ENCODE measurements at places on chromosomes 2 and 18. TPM values are rescaled to one million over a fixed set of nuclear protein-coding genes. Genes with fewer than 3 reads are reported as not detected.

DNA sequence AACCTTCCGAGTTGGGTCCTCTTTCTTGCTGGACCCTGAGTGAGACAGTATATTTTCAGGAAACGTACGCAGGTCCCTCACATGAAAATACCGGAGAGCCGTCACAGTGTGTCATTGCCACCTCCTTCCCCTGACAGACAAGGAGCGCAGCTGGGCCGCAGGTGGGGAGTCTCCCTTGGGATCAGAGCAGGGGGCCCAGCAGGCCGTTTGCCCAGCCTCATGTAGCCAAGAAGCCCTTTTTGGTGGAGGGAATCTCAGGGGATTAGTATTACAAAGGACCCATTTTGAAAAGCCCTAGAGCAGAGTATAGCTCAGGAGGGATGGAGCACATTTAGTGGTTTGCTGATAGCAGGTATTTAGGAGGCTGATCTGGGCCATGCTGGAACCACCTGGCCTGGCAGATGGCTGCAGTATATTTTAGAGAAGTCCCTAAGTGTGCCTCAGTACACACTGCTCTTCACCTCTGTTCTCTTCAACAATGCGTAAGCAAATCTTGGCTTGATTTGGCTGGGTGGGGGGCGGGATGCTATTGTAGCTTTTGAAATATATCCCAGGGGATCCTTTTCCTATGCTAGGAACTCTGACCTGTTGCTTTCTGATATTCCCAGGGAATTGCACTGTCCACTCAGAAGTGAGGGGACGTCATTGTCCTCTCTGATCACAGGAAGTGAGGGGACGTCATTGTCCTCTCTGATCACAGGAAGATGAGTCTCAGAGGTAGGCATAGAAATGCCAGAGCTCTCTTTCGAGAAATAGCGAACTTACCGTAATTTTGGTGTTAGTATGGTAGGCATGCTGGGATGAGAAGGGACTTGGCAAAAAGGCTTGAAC lies 171.9 kb downstream of the HRH4 start:
- no peak for DNase-seq

DNA sequence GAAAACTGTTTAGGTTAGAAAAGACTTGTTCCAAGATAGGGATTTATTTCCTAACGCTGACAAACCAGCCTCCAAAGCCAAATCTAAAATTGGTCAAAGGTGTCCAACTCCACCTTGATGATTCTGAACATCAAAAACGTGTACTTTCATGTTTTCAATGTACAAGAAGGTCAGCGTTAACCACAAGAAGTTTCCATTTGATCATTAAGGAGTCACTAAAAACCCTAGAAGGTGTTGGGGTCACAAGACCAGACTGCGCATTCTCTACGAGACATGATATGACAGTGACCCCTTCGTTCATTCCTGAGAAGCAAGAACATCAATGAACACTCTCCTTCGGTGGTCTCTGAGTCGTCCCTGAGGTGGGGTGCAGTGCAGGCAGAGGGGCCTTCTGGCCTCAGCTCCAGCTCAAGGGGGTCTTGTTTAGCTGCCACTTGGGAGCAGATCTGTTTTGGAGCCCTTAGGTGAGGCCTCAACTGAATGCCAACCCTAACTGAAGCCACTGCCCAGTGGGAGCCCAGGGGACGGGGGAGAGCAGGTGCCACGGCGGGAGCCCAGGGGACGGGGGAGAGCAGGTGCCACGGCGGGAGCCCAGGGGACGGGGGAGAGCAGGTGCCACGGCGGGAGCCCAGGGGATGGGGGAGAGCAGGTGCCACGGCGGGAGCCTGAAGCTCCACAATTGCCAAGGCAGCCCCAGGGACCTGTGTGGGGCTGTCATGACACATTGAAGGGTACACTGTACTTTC lies 55.2 kb downstream of the PARD6G start:
- DNase-seq = no peak

GRCh38 chr2:122652670-122653069 lies 897.2 kb downstream of the TSN start:
- DNase-seq = no peak

DNA sequence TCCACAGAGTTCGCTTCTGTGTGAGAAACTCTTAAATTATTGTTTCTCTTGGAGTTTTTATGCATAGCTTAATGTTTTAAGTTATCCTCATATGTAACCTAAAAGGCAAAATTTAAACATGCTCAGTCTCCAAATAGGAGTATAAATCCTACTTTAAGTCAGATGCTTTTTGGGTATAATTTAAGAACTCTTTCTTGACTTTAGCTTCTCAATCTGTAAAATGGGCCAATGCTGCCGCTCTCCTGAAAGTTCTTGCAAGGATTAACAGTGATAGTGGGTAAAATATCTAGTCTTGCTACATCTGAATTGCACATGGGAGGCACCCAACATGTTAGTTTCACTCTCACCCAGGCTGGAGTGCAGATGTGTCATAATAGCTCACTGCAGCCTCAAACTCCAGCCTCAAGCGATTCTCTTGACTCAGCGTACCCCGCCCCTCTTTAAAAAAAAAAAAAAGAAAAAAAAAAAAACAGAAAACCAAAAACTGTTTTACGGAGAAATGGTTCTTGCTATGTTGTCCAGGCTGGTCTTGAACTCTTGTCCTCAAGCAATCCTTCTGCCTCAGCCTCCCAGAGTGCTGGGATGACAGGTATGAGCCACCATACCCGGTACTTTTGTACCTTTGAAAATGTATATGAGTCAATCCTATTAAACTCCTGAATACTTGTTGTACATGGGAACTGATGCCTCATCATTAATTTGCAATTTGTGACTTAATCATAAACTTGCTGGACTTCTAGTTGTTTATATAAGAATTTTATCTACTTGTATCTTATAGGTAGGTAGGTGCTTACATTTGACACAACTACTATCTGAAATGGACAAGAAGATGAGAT lies 1.8 kb downstream of the FBXO48 start:
- DNase-seq = no peak

DNA sequence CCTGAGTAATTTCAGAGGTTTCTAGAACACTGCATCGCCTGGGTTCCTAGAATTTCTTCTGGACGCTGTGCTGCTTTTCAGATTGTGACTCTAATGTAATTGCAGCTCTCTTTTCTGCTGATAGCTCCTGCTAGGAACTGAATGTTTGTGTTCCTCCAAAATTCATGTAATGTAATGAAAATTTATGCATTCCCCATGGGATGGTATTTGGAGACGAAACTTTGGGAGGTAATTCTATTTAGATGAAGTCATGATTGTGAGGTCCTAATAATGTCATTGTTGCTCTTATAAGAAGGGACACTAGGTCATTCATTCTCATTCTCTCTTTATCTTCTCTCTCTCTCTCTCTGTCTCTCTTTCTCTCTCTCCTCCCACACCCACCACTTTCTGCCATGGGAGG lies 223.9 kb upstream of the DOK6 start:
- DNase-seq = no peak

- no peak for DNase-seq
Observed at GRCh38 chr18:48673853-48674721, 135.3 kb downstream of the CTIF start.

DNA sequence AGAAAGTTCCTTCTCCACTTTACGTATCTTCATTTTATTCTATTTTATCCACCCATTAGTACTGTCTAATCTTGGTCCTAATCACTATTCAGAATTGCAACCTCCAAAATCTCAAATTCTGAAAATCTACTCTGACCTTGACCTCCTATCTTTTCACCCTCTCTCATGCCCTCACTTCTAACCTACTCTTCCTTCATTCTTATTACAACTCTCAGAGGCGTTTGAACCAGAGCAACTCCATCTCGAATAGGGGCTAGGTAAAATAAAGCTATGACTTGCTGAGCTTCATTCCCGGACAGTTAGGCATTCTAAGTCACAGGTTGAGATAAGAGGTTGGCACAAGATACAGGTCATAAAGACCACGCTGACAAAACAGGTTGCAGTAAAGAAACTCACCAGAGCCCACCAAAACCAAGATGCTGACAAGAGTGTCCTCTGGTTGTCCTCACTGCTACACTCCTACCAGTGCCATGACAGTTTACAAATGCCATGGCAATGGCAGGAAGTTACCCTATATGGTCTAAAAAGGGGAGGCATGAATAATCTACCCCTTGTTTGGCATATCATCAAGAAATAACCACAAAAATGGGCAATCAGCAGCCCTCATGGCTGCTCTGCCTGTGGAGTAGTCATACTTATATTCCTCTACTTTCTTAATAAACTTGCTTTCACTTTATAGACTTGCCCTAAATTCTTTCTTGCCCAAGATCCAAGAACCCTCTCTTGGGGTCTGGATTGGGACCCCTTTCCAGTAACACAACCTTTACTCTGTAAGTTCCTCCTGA lies 11.4 kb downstream of the CCDC88A start:
- no peak for DNase-seq

DNA sequence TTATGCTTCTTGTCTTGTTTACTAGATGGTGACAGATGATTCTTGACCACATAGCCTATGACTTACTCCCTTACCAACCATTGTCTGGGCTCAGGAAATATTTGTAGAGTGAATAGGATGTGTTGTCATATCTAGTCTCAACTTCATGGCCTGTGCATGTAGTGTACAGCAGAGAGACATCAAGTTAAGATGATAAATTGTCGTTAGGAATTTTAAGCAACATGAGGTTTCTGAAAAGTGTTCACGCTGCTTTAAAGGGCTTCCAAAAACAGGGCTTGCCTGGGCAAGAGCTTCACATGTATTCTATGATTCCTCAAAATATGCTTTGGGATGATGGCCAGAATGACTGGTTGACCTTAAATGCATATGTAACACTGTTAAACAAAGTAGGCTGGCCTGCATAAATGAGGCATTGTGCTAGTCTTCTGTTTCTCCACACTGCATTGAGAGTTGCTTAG lies 424.0 kb downstream of the RND3 start:
- no peak for DNase-seq

- DNase-seq = peak; percentile 95
Observed at GRCh38 chr2:96251721-96252292, 14.0 kb downstream of the TMEM127 start.

Gene MFSD2B
- total RNA-seq = 1.1 TPM

Gene RABL2A
- total RNA-seq = 27.7 TPM

Gene FAM161A
- 8.4 TPM for total RNA-seq

Gene ANKRD29
- 4.3 TPM for total RNA-seq

Gene ABCG5
- not detected for total RNA-seq
